T-cell (primary cell): ENCODE measurements at places on chromosomes 3 and 15.

GRCh38 chr3:107684431-107684925, 161.7 kb downstream of the BBX start:
- no peaks in the 10 kb centered on the region for H3K36me3 ChIP-seq
- no peaks in the 10 kb centered on the region for H3K27me3 ChIP-seq
- no peak overlapping the region for H3K4me3 ChIP-seq
- DNase-seq, result no peak
- no peak overlapping the region for H3K27ac ChIP-seq
- peaks cover 7% of the 10 kb centered on the region for H3K4me1 ChIP-seq

DNA sequence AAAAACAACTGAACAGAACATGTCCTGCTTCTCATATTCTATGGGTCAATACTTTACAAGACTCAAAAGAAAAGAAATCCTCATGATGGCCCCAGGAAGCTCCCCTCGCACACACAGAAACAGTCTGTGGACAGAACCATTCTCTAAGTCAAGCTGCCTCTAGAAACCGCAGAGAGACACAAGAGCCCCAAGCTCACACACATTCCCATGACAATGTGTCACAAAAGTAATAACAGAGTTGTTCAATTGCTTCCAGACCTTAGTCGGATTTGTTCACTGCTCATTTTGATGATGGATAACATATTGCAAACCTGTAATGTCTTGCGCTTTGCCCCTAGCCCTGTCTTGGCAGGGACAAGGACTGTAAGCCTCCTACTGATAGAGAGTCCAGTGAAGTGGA, 60.9 kb downstream of the UMPS start:
- H3K27me3 ChIP-seq, result no peaks in the 10 kb centered on the region
- no peaks in the 10 kb centered on the region for H3K36me3 ChIP-seq
- no peaks in the 10 kb centered on the region for H3K4me1 ChIP-seq

DNA sequence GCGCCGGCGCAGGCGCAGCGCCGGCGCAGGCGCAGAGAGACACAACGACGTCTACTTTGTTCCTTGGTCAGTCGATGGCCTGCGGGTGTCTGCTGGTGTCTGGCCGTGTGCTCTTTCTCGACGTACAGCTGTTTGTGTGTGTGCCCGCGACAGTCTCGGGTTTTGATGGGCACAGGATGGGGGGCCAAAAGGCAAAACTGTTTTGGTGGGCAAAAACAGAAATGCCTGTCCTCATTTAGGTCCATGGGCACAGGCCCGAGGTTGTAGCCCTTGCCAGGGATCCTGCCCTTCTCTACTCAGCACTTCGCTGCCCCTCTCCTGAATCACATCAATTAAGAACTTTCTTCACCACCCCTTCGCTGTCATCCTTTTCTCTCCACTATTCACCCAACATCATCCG, 184.8 kb upstream of the CHL1 start:
- no peak for DNase-seq
- no peak overlapping the region for H3K4me3 ChIP-seq
- no peaks in the 10 kb centered on the region for H3K27me3 ChIP-seq
- H3K36me3 ChIP-seq, result no peaks in the 10 kb centered on the region

DNA sequence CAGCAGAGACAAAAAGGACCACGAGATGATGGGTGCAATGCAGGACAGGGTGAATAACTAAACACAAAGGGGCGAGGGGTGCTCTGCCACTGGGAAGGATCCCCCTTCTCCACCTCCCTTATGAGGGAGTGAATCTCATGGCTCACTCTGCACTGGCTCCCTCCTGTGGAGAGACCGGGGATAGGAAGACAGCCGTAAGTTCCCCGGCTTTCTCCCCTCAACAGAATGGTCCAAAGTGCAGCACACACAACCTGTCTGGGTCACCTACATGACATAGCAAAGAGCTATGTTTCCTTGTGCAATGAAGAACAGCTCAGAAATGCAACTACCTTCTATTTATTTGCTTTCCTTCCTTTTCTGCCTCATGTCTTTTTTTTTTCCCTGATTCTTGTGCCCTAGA, 7.8 kb upstream of the ACSBG1 start:
- H3K4me1 ChIP-seq, result no peaks in the 10 kb centered on the region
- H3K27me3 ChIP-seq, result peaks cover 8% of the 10 kb centered on the region
- DNase-seq, result no peak
- H3K4me3 ChIP-seq, result no peak overlapping the region
- no peak overlapping the region for H3K27ac ChIP-seq
- H3K36me3 ChIP-seq, result no peaks in the 10 kb centered on the region

GRCh38 chr3:46438831-46439230, 25.9 kb downstream of the LTF start:
- H3K27ac ChIP-seq, result no peak overlapping the region
- H3K4me1 ChIP-seq, result peaks cover 33% of the 10 kb centered on the region
- DNase-seq, result no peak

GRCh38 chr15:54101664-54102270, 123.5 kb downstream of the UNC13C start:
- no peaks in the 10 kb centered on the region for H3K27me3 ChIP-seq
- no peaks in the 10 kb centered on the region for H3K36me3 ChIP-seq
- no peak for DNase-seq
- no peak overlapping the region for H3K4me3 ChIP-seq
- no peaks in the 10 kb centered on the region for H3K4me1 ChIP-seq

DNA sequence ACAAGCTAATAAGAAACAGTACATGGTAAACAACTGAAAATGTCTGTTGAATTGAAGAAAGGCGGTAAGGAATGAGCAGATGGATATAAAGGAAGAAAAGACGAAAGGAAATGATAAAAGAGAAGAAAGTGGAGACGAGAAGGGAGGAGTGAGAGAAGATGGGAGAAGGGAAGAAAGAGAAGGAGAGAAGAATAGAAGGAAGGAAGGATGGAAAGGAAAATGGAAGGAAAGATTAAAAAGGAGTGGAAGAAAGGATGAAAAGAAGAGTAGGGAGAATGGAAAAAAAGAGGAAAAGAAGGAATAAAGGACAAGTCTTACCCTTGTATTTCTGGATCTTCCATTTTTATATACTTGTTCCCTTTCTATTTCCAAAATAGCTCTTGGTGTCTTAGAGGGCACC, 17.7 kb downstream of the CPNE4 start:
- H3K4me1 ChIP-seq, result no peaks in the 10 kb centered on the region
- peaks cover 4% of the 10 kb centered on the region for H3K27me3 ChIP-seq
- H3K4me3 ChIP-seq, result no peak overlapping the region
- H3K36me3 ChIP-seq, result no peaks in the 10 kb centered on the region

DNA sequence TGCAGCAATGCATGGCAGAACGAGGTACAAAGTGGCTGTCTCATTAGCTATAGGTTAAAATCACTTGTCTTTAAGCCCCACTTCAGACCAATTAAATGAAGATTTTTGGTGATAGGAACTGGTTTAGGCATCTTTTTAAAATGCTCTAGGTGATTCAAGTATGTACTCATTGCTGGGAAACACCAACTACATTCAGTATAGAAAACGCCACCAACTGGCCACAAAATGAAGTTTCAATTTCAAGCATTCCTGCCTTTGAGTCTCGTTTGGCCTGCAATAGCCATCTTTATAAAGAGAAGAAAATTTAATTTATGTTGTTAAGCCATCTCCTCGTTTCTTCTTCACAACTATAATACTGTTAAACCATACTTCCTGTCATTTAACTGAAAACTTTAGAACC, 587.9 kb downstream of the GBE1 start:
- DNase-seq, result no peak
- H3K4me3 ChIP-seq, result no peak overlapping the region
- H3K27me3 ChIP-seq, result no peaks in the 10 kb centered on the region

- H3K4me3 ChIP-seq, result no peak overlapping the region
- H3K27ac ChIP-seq, result no peak overlapping the region
- H3K4me1 ChIP-seq, result no peaks in the 10 kb centered on the region
- H3K36me3 ChIP-seq, result no peaks in the 10 kb centered on the region
Observed at GRCh38 chr15:98131924-98132323, 171.4 kb downstream of the ARRDC4 start.

GRCh38 chr3:132164469-132165092, 129.8 kb upstream of the CPNE4 start:
- H3K36me3 ChIP-seq, result no peaks in the 10 kb centered on the region
- no peaks in the 10 kb centered on the region for H3K4me1 ChIP-seq
- no peak overlapping the region for H3K4me3 ChIP-seq
- DNase-seq, result no peak
- no peak overlapping the region for H3K27ac ChIP-seq

GRCh38 chr3:117788506-117788905, 1078.9 kb downstream of the TUSC7 start:
- DNase-seq, result no peak
- H3K27me3 ChIP-seq, result no peaks in the 10 kb centered on the region
- no peak overlapping the region for H3K27ac ChIP-seq
- H3K4me1 ChIP-seq, result no peaks in the 10 kb centered on the region
